ENCODE measurements at places on chromosomes 11 and 22.

DNA sequence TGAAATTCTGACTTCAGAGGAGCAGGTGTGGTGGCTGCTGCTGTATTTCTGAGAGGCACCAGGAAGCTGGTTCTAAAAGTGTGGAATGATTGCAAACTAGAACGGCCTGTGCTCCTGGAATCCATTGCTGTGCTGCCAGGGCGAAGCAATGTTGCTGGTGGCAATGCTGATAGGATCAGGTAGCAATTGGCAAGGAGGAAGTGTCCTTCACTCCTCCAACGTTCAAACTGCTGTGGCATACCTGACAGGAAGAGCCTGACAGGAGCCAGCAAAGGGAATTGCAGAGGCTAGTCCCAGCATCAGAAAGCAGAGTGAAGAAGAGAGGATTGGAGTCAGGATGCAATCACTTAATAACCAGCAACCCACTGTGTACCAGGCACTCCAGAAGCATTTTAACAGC, 118.2 kb downstream of the FAR1 start:
- DNase-seq: no peak

GRCh38 chr22:25318081-25318823, 98.8 kb downstream of the CRYBB2 start:
- no peak for DNase-seq

- DNase-seq: no peak
These were observed 943 bp upstream of the YWHAH start for GRCh38 chr22:31943206-31943977.

DNA sequence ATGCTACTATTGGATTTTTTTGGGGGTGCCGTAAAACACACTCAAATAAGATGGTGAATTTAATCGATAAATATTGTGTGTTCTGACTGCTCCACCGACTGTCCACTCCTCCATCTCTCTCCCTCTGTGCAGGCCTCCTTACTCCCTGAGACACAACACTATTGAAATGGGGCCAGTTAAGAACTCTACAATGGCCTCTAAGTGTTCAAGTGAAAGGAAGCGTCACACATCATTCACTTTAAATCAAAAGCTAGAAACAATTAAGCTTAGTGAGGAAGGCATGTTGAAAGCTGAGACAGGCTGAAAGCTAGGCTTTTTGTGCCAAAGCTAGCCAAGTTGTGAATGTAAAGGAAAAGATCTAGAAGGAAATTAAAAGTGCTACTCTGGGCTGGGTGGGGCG, 156.7 kb downstream of the CTTN start:
- DNase-seq: no peak

DNA sequence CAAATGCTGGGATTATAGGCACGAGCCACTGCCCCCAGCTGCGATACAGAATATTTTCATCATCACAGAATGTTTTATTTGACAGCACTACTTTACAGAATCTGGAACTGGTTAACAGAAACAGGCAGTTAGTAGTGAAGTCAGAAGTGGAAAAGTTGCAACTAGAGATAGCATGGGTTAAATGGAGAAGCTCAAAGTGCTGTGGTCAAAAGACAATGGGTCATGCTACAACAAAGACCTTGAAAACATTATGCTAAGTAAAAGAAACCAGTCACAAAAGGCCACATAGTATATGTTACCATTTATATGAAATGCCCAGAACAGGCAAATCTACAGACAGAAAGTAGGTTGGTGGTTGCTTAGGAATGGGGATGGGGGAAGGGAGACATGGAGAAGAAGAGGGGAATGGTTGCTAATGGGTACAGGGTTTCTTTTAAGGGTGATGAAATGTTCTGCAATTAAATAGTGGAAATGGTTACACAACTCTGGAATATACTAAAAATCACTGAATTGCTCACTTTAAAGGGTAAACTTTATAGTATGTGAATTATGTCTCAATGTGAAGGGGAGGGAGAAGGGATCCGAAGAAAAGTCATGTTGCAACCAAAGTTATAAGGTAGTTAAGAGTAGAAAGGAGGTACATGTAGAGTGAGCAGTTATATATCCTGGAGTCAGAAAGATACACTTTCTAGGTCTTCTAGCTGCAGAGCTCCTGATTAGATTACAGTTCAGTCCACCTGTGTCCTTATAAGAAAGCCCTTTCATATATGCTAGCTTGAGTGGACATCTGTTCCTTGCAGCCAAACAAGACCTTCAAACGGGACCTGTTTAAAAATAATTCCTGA, 46.3 kb upstream of the RAPSN start:
- no peak for DNase-seq

DNA sequence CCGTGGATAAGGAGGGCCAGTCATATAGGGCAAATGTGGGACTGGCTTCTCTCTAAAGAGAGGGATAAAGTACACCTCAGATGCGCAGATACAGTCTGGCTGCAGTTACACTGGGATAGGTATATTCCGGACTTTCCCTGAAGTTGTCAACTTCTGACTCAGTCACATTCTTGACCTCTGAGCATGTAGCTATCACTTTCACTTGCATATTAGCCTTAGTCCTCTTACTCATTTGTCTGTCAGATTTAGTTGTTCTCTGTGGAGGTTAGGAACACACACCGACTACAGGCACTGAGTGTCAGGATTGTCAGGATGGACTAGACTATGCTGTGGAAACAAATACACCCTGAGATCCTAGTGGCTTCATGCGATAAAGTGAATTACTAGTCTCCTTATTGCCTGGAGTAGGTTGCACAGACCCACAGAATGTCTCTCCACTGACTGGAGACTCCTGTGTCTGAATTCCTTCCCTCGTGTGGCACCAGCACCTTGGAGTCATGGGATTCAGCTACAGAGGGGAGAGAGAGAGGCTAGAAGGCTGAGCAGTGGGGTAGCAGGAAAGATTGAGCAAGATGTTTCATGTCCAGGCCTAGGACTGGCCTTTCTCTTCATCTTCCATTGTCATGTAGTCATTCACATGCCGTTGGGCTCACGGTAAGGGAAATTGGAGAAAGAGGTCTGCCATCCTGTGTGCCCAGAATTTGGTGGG, 654.3 kb downstream of the NTM start:
- no peak for DNase-seq

GRCh38 chr11:8252388-8252787, 11.3 kb downstream of the LMO1 start:
- no peak for DNase-seq

DNA sequence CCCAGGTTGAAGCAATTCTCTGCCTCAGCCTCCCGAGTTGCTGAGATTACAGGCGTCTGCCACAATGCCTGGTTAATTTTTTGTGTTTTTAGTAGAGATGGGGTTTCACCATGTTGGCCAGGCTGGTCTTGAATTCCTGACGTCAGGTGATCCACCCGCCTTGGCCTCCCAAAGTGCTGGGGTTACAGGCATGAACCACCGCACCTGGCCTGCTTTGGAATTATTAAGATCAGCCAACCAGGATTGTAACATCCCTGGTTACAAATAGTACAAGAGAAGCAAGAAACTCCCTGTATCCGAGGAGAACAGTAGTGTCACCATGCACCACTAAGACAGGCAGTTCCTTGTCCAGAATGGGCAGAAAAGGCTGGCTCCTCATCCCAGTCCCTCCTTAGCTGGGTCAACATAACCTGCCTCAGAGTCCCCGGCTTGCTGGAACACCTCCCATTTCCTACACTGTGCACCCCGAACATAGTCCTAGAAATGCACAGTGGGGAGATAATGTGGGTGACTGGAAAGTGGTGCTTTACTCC, 77.2 kb upstream of the INCENP start:
- no peak for DNase-seq

GRCh38 chr22:27616033-27616432, 185.5 kb downstream of the MN1 start:
- no peak for DNase-seq

- DNase-seq: no peak
These were observed 40.5 kb downstream of the SREBF2 start for GRCh38 chr22:41873391-41873790.

DNA sequence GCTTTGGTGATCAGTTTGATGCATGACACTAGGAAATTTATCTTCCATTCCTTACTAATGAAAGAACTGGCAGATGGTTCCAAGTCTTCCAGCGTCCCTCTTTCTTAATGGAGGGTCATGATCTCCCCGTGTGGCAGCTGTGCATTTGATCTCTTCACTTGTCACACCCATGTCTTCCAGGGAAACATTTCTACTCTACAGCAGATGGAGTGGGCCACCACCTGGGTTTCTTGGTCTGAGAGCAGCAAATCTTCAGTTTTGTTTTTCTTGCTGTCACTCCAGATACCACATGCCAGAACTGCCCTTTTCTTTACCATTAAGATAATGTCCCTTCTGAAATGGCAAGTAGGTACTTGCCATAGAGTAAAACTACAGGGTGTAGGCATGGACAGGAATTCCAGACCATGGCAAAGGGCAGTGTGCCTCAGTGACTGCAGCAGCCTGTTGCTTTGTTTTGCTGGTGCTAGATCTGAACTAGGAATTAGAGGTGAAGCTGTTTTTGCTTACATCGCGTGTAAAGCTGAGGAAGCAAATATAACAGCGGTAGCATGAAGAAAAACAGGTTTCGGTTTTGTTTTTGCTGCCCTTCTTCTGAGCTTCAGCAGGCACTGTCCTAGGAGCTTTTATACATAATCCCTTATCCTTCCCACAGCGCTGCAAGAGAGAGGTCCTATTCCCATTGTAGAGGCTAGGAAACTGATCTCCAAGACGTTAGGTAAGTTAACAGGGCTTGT, 20.7 kb upstream of the C11orf96 start:
- DNase-seq: no peak

- no peak for DNase-seq
These were observed 10.9 kb downstream of the LTO1 start for GRCh38 chr11:69664103-69664775.

DNA sequence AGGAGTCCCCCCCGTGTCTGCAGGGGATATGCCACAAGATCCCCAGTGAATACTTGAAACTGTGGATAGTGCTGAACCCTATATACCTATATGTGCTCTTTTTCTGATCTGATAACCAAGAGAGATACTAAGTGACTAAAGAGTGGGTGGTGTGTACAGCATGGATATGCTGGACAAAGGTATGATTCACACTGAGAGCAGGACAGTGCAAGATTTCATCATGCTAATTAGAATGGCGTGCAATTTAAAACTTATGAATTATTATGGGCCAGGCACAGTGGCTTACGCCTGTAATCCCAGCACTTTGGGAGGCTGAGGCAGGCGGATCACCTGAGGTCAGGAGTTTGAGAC, 90.2 kb upstream of the ALKBH3 start:
- DNase-seq: no peak

DNA sequence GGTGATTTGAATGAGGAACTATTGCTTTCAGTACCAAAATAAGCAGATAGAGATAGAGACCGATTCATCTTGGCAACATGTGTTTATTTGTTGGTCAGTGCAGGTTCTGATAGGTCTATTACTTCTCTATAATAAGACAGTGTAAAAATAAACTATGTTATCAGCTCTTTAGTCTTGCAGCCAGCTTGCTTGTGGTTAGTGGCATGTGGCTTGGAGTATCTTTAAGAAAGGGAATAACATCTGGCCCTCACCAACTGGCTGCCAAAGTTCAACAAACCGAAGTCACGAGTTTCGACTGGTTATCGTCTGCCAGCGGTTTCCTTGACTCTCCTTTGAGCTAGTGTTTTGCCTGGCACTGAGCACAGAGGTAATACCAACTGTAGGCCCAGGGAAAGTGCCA, 71.8 kb downstream of the CTTN start:
- no peak for DNase-seq

DNA sequence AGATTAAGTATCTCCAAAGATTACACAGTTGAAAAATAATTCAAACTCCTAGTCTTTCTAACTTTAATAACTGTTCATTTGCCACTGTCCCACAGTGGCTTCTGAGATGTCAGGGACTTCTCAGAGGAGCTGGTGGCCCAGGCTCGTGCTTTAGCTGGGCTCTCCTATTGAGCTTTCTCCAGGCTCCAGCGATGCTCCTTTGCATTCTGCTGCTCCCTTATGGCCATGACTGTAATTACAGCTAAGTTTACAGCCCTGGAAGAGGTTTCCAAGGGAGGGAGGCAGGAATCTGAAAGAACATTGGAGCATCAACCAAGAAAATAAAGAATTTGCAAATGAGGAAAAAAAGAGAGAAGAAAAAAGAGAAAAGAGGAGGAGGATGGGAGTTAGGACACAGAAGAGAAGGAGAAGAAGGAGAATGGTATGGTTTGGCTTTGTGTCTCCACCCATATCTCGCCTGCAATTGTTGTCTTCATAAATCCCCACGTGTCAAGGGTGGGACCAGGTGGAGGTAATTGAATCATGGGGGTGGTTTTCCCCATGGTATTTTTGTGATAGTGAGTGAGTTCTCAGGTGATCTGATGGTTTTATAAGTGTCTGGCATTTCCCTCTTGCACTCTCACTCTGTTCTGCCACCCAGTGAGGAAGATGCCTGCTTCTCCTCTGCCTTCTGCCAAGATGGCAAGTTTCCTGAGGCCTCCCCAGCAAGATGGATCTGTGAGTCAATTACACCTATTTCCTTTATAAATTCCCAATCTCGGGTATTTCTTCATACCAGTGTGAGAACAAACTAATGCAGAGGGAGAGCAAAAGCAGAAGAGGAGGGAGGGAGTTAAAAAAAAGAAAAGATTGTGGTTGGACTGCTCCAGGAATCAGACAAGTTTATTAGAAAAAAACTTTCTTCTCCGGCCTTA, 857.0 kb downstream of the KCNA4 start:
- DNase-seq: no peak

GRCh38 chr11:122742301-122743018, 86.9 kb downstream of the UBASH3B start:
- no peak for DNase-seq

Data from central memory CD8-positive, alpha-beta T cell (primary cell).